ENCODE measurements at places on chromosomes 2 and 18. TPM values are rescaled to one million over a fixed set of nuclear protein-coding genes. Genes with fewer than 3 reads are reported as not detected.

Gene RUFY4
- total RNA-seq: not detected

Gene ICA1L
- 4.4 TPM for total RNA-seq

Gene FHOD3
- 16.9 TPM for total RNA-seq

Gene RESP18
- total RNA-seq: not detected

Gene PAX8
- 0.14 TPM for total RNA-seq

Gene RAB17
- total RNA-seq: 0.28 TPM

Gene PRKAG3
- total RNA-seq: not detected

Gene ANKRD30BL
- not detected for total RNA-seq

Gene MAP3K19
- total RNA-seq: not detected

Gene SCYGR8
- not detected for total RNA-seq

Gene ATL2
- 40.7 TPM for total RNA-seq

Gene SCG2
- total RNA-seq: 3.3 TPM

Gene UNC80
- total RNA-seq: not detected

Gene KRTCAP3
- total RNA-seq: 0.18 TPM

Gene ALPI
- total RNA-seq: not detected

Gene MTX2
- total RNA-seq: 18.5 TPM

Gene NAT8
- total RNA-seq: not detected

Gene ITPRIPL1
- total RNA-seq: 0.43 TPM

Gene VIT
- total RNA-seq: 2.0 TPM

Gene CYP27C1
- 0.18 TPM for total RNA-seq

Gene GBX2
- not detected for total RNA-seq

Gene DSEL
- total RNA-seq: 43.2 TPM

Gene NT5DC4
- total RNA-seq: not detected

Gene SETBP1
- 2.8 TPM for total RNA-seq

Gene SF3B1
- total RNA-seq: 188 TPM

Gene FABP1
- total RNA-seq: not detected

Gene CPO
- 0.09 TPM for total RNA-seq

Gene CMPK2
- 0.43 TPM for total RNA-seq

Gene IL36G
- not detected for total RNA-seq

Gene SOWAHC
- 6.5 TPM for total RNA-seq

Gene GPR39
- total RNA-seq: 0.28 TPM

Gene EGR4
- total RNA-seq: not detected

Gene CXCR4
- total RNA-seq: 0.92 TPM

Gene ADRA2B
- 0.09 TPM for total RNA-seq

Gene COLEC12
- total RNA-seq: 79.5 TPM

Gene MGAT4A
- 0.28 TPM for total RNA-seq

Gene SLC19A3
- 2.1 TPM for total RNA-seq

Gene PLEKHH2
- total RNA-seq: 5.3 TPM

Gene AMER3
- total RNA-seq: not detected

Gene SCN7A
- total RNA-seq: 0.14 TPM

Gene ZNF892
- 3.0 TPM for total RNA-seq

Gene SLC16A14
- total RNA-seq: 4.1 TPM

Gene CIB4
- total RNA-seq: not detected

Gene AFF3
- total RNA-seq: 0.71 TPM

Gene PROC
- total RNA-seq: not detected

Gene GRP
- total RNA-seq: not detected

Gene ANKRD29
- 7.3 TPM for total RNA-seq

Gene FSHR
- not detected for total RNA-seq

Gene CYTIP
- not detected for total RNA-seq

Gene FAM237A
- not detected for total RNA-seq

Gene C2orf66
- not detected for total RNA-seq

Gene LRRC30
- not detected for total RNA-seq

Gene CAPN10
- 20.1 TPM for total RNA-seq

Gene ZNF516
- 22.9 TPM for total RNA-seq

Gene LINC00305
- not detected for total RNA-seq

Gene CCDC74B
- 6.5 TPM for total RNA-seq

Gene TSHZ1
- total RNA-seq: 4.8 TPM

Gene MEP1B
- total RNA-seq: not detected
